Neural progenitor cell (in vitro differentiated cells): ENCODE measurements at places on chromosomes 2 and 18. TPM values are rescaled to one million over a fixed set of nuclear protein-coding genes. Genes with fewer than 3 reads are reported as not detected.

DNA sequence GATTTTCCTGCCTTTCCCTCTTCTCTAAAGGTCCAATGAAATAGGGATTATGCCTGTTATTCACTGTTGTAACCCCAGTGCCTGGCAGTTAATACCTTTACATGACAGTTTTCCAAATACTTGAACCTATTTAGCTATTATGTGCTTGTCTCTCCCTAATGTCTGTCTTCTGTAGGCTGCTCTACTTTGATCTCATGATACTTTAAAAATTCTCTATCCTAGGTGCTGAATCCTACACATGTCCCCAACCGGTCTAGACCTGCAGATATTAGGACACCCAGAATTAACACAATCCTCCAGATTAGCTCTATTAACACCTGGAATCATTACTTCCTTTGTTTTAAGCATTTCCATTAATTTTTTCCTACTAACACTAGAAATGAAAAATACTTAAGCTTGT lies 7.3 kb downstream of the CEBPZ start:
- H3K4me3 ChIP-seq, result no peak overlapping the region
- H3K27ac ChIP-seq, result no peak overlapping the region
- H3K4me1 ChIP-seq, result peaks cover 27% of the 10 kb centered on the region
- DNase-seq, result no peak

GRCh38 chr18:26909599-26910290 lies 44.2 kb upstream of the AQP4 start:
- H3K4me3 ChIP-seq, result no peak overlapping the region
- H3K36me3 ChIP-seq, result no peaks in the 10 kb centered on the region
- H3K4me1 ChIP-seq, result no peaks in the 10 kb centered on the region
- DNase-seq, result no peak
- H3K27me3 ChIP-seq, result no peaks in the 10 kb centered on the region
- no peak overlapping the region for H3K27ac ChIP-seq

GRCh38 chr2:43131051-43131889 lies 95.1 kb downstream of the ZFP36L2 start:
- H3K36me3 ChIP-seq, result no peaks in the 10 kb centered on the region
- H3K27me3 ChIP-seq, result no peaks in the 10 kb centered on the region
- peaks cover 23% of the 10 kb centered on the region for H3K4me1 ChIP-seq
- H3K4me3 ChIP-seq, result no peak overlapping the region
- DNase-seq, result peak; percentile 41

GRCh38 chr2:209593930-209594329 lies 170.1 kb downstream of the MAP2 start:
- DNase-seq, result no peak
- H3K36me3 ChIP-seq, result no peaks in the 10 kb centered on the region
- H3K27ac ChIP-seq, result no peak overlapping the region

The B3GNT2 gene
- total RNA-seq, result 51.9 and 73.2 TPM in 2 replicates

The XPO1 gene
- 408 and 681 TPM in 2 replicates for total RNA-seq

DNA sequence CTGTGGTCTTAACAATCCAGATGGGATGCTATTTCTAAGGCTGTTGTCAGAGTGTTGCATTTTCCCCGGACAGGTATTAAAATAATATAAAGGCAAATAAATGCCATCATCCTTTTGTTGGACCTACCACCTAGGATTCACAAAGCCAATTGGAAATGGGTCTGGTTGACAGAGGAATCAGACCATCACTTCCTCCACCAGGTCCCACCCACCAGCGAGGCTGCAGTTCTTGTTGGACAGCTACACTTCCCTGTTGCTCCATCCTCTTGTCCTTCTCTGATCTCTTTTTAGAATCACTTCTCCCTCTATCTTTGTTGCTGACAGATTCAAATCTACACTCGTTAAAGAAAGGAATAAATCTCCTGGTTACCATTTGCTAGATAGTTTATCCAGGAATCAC lies 1.1 kb downstream of the TMEM169 start:
- peak overlapping the region; percentile 95 for H3K27ac ChIP-seq
- H3K36me3 ChIP-seq, result peaks cover 4% of the 10 kb centered on the region
- H3K4me3 ChIP-seq, result peak overlapping the region; percentile 88

The CCNT2 gene
- total RNA-seq, result 62.3 and 108 TPM in 2 replicates

GRCh38 chr2:54377901-54378493 lies 78.1 kb upstream of the SPTBN1 start:
- H3K27me3 ChIP-seq, result no peaks in the 10 kb centered on the region
- peaks cover 11% of the 10 kb centered on the region for H3K4me1 ChIP-seq
- H3K27ac ChIP-seq, result no peak overlapping the region
- H3K36me3 ChIP-seq, result no peaks in the 10 kb centered on the region

GRCh38 chr2:240482141-240482540 lies 46.7 kb downstream of the GPC1 start:
- H3K27me3 ChIP-seq, result no peaks in the 10 kb centered on the region
- DNase-seq, result no peak
- no peak overlapping the region for H3K4me3 ChIP-seq
- no peak overlapping the region for H3K27ac ChIP-seq

The MAB21L4 gene
- not detected in 2 replicates for total RNA-seq
